Activated naive CD8-positive, alpha-beta T cell treated with anti-CD3 and anti-CD28 coated beads, Interleukin-2, amount 10 ng/mL, durations not matched to agents 7 days and 5 days (primary cell): ENCODE measurements at places on chromosomes 7 and 10.

DNA sequence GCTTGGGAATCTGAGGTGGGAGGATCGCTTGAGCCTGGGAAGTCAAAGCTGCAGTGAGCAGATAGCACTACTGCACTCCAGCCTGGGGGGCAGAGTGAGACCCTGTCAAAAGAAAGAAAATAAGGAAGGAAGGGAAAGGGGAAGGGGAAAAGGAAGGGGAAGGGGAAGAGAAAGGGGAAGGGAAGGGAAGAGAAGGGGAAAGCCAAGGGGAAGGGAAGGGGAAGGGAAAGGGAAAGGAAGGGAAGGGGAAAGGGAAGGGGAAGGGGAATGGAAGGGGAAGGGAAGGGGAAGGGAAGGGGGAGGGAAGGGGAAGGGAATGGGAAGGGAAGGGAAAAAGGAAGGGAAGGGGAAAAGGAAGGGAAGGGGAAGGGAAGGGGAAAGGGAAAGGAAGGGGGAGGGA is 41.5 kb downstream of the ARHGAP19 start:
- DNase-seq = no peak

- no peak for DNase-seq
Observed at GRCh38 chr7:26567266-26567665, 275.6 kb downstream of the SNX10 start.

- DNase-seq = no peak
Observed at GRCh38 chr7:10412422-10413019, 561.2 kb upstream of the PHF14 start.

DNA sequence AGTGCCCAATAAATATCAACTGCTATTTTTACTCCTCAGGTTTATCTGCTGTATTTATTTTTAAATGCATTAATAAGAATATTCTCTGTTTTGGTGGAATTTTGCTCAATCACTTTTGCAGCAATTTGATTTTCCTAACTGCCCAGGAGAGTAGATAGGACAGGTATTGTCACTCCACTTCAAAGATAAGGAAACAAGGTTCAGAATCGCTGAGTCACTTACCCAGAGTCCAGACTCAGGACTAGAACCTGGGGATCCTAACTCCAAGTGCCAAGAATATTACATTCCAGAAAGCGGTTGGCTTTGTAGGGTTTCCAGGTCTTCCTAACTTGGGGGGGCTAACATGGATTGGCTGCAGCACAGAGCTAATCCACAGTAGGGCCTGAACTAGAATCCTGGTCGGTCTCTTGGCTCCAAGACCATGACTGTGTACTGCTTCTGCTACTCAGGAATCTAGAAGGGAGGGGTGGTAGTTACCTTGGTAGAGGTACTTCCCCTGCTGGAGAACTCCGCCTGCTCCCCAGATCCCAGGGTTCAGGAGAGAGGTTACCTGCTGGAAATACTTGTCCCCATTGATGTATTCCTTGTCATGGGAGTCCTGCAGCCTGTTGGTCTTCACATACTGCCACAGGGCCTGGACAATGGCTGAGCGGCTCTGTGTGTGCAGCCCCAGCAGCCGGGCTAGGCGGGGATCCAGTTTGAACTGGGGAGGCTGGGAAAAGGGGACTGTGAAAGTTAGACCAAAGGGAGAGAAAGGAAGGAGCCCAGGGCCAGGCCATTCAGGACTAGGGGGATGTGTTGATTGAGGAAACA is 7.3 kb downstream of the SMARCD3 start:
- no peak for DNase-seq

- DNase-seq = no peak
Observed at GRCh38 chr10:133189726-133190125, 29.7 kb downstream of the KNDC1 start.

GRCh38 chr7:140096459-140096858 is 33.7 kb upstream of the PARP12 start:
- DNase-seq = no peak

GRCh38 chr7:81768951-81769778 is 682 bp downstream of the HGF start:
- DNase-seq = no peak

DNA sequence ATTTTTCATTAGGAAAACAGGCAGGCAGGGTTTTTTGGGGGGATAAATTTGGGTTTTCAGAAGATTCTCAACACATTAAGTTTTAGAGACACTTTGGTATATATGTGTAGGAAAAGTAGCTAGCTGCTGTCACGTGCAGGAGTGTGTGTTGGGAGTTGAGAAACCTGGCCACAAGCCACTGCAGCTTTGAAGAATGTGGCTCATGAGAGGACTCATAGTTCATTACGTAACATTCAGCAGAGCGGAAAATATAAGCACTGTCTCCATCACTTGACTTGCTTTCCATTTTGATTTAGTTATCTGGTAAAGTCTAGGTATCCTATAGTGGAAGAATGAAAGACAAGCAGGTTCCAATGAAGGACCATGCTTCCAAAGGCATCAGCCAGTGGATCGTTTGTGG is 31.2 kb downstream of the SMNDC1 start:
- no peak for DNase-seq

DNA sequence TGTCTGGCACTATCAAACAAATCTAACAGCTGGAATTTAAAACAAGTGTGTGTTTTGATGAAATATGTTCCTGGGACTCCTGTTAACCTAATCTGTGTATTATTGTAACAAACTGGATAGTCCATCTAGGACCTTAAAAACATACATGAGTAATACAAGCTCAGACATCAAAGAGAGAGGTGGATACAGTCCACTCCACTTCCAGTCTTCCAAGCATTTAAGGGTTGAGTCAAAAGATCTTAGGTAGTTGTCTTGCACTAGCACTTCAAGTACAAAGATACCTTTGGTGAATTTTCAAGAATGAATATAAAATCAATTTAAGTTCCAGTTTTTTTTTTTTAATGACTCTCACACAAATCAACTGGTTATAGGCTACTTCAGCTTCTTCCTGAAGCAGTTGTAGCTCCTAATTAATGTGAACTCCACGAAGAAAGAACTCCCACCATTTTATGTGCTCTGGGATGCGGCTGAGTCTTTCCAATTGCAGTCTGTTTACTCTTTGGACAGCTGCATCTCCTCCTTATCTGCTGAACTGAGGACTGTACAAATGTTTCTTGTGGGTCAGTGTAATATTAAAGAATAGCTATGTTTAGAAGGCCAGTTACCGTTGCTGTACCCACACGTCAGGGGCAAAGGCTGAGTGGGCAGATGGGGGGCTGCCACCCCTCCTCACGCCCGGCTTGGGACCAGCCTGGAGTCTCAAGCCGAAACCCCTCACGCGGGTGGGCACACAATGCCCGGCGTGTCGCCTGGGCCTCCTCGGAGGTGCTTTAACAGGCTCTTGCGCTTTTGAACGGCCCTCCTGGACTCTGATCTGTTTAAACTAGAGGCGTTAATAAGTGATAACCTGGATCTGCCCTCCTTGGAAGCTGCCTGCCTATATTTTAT is 2.9 kb upstream of the IGF2BP3 start:
- no peak for DNase-seq

DNA sequence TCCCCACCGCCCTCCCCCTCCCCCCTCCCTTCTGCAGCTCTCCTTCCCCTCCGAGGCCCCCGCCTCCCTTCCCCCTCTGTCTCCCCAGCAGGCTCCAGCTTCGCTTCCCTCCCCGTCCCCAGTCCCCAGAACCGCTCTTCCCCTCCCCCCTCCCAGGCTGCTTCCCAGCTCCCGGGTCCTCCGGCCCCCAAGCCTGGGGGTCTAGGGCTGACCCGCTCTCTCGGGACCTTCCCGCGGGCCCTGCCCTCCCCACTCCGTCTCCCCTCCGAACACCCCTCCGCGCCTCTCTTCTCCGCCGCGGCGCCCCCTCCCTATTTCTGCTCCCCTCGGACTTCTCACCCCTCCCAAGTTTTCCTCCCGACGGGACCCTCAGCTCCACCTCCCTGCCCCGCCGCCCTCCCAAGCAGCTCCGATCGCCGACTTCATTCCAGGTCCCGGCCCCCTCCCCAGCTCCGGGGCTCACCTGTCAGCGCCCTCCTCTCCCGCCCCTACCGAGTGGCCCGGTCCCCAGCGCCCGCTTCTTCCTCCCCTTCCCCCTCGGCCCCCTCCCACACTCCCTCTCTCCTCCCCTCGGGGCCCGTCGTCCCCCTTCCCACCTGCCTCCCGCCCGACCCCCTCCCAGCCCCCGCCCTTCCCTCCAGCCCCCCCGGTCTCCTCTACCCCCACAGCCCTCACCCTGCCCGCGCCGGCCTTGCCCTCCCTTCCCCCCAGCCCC is 990 bp downstream of the ZNF467 start:
- DNase-seq = peak; percentile 45

GRCh38 chr7:117322741-117323304 is at the start of gene WNT2:
Gene WNT2 (minus strand): TSS chr7:117323058. CDS start chr7:117322989, 69 bp downstream.
- no peak for DNase-seq

DNA sequence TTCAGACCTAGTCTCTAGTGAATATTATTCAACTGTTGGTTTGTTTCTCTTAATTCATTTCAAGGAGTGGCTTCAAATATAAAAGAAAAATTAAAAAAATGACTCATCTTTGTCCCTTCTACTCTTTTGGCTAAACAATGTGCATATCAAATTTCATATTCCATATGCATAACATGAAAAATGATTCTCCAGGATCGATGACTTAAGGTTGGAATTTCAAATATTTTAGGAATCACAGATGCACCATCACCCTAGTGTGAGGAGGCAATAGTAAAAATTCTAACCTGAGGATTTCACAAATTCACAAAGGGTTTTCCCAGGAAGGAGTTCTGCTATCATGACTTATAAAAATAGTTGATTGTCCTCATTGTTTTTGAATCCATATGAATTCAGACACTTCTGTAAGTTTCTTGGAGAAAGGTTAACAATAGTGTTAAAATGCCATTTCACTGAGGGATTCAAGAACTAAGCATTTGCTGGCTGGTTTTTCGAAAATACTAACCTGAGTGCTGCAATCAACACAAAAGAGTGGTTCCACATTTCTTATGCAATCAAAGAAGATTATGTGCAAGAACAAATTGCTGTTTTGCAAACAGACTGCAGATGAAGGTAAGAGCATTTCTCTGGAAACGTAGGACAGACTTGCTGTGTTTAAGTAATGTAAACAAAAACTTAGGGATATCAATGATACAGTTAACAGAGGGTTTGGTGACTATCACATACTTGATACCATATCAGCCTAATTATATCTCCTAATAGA is 547.5 kb upstream of the LRRTM3 start:
- no peak for DNase-seq

DNA sequence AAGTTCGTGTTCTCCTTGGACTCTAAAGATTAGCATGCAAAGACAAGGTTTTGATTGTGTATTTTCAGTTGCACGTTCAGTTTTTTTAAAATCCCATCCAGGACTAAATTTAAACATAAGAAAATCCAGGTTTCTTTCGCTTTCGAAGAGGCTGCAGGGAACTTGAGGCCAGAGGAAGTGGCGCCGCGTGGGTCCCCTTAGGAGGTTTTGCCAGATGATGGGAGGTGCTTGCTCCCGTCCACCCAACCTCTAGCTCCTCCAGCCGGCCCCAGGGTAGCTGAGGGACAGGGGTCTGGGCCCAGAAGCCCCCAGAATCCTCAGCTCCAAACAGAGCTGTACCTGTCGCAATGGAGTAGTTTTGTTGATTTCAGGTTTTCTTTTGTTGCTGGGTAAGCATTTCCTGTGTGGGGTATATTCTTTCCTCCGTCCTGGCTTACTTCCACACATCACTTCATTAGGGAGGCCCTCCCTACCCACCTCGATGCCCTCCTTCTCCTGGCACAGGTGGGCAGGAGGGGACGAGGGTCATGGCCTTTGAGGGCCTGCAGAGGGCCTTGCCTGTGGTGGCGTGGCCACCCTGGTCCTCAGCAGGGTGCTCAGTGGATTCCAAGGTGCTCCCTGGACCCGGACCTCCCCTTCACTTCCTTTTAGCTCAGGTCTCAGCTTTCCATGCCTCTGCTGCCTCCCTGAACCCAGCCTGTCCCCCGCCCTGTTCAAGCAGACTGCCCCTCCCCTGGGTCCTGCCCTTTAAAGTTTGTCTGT is 32.6 kb downstream of the LHPP start:
- DNase-seq = peak; percentile 45

DNA sequence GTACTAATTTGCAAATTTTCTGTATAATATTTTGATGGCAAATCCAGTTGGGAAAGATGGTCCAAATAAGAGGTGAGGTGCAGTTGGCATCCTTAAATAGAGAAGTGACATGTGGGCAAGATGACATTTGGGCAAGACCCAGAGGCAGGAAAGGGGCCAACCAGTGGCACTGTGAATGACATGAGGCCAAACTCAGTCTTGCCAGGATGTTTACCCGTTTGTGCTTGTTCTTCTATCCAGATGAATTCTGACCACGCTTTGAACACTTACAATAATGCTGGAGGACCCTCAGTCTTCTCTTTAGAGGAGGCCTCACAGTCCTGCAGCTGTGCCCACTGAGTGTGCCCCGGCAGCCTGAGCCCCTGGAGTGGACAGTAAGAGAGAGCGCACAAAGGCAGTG is 45.1 kb downstream of the KCNMA1 start:
- no peak for DNase-seq

- DNase-seq = no peak
Observed at GRCh38 chr7:113705439-113705838, 213.4 kb downstream of the PPP1R3A start.

- no peak for DNase-seq
Observed at GRCh38 chr10:6815346-6815745, 235.3 kb upstream of the PRKCQ start.

- no peak for DNase-seq
Observed at GRCh38 chr7:50795253-50795652, 12.6 kb upstream of the GRB10 start.

- DNase-seq = no peak
Observed at GRCh38 chr7:68542831-68543230, 1055.4 kb upstream of the AUTS2 start.

DNA sequence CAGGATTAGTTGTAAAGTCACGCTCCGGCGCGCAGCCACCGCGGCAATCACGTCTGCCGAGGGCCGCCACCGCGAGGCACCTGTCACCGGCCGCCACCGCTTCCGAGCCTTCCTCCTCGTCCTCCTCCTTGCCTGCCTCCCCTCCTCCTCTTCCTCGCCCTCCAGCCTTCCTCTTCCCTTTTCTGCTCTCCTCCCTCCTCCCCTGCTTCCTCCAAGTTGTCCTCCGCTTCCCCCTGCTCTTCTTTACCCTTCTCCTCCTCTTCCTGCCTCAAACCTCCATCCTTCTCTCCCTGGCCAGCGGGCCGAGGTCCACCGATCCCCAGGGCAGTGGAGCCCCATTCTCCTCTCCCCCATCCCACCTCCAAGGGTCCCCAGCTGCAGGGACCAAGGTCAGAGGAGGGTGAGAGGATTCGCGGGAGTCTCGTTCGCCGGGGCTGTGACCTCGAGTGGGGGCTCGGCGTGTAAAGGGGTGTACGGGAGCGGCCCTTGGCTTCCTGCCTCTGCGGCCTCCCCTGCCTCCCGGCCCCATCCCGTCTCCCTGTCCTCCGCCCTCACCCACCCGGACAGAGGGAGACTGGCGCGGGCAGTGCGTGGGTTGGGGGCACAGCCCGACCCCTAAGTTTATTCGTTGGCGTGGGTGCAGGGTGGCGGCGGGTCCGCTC is 89.5 kb upstream of the PAX2 start:
- no peak for DNase-seq

- no peak for DNase-seq
Observed at GRCh38 chr7:155928583-155928982, 116.3 kb upstream of the SHH start.

GRCh38 chr7:82672078-82672477 is 228.5 kb upstream of the CACNA2D1 start:
- DNase-seq = no peak
